GM20000 (cell line): ENCODE measurements at places on chromosomes 16 and 17.

DNA sequence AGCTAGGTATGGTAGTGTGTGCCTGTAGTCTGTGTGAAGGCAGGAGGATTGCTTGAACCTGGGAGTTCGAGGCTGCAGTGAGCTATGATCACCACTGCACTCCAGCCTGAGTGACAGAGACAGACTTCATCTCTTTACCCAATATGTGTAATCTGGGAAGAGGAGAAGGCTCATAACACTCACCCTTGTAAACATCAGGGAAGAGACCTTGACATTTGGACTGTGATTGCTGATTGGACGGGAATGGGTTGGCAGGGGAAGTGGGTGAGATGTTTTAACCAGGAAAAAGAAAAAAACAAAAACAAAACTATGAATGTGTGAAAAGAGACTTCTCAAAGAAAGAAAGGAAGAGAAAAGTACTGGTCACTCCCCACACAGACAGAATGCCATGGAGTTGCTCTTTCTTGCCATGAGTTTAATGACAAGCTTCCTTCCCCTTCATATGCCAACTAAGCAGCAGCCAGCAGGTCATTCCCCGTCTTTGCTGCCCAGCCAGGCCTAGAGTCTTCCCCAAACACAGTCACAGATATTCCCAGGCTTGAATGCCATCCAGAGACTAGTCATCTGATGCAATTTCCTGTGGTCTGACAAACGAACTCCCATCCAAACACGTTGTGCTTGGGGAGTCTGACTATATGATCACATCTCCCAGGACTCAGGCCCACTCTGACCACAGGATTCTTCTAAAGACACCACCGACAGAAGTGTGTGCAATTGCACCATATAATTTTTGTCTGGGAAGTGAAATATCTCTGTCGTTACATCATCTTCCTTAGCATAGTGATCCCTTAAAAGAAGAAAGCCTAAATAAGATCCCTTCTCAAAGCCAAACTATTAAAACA, 3.6 kb upstream of the XAF1 start:
- no peak for DNase-seq

GRCh38 chr17:794876-795275, 12.7 kb downstream of the MRM3 start:
- DNase-seq = peak; percentile 81

- no peak for DNase-seq
Observed at GRCh38 chr17:67244431-67245072, 444 bp downstream of the HELZ start.

DNA sequence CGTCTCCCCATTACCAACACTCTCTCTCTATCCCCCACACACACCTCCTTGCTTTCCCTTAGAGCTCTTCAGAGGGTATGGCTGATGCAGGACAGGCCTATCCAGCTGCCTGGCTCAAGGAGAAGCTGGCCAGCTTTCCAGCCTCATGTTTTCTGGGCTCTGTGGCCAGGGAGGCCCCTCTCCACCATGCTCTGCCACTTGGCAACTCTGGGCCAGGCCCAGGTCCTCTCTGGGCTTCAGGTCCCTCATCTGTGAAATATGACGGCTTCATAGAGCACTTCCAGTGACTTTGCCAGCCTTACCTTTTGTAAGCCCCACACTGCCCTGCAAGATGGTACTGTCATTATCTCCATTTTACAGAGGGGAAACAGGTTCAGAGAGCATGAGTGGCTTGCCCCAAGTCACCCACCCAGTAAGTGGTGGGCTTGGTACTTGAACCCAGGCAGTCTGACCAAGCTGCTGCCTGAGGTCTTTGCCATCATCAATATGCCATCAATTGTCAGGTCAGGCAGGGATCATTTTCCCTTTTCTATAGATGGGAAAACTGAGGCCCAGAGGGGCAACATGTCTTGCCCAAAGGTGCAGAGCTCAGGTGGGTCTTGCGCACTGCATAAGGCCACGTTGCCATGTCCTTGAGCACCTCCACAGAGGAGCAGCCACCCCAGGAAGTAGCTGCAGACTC, 548 bp upstream of the ADGRG5 start:
- no peak for DNase-seq
